ENCODE measurements at places on chromosomes 1 and 21.
A peak's percentile ranks its signal among the peaks of the same experiment; 100 is the strongest.

- no peak overlapping the region for H3K4me3 ChIP-seq
- no peaks in the 10 kb centered on the region for H3K27me3 ChIP-seq
- H3K27ac ChIP-seq = no peak overlapping the region
- no peak for DNase-seq
- H3K36me3 ChIP-seq = peaks cover 5% of the 10 kb centered on the region
Measured at GRCh38 chr1:184456189-184456588, 69.4 kb downstream of the C1orf21 start.

- H3K4me1 ChIP-seq = no peaks in the 10 kb centered on the region
- no peak overlapping the region for H3K27ac ChIP-seq
- no peaks in the 10 kb centered on the region for H3K36me3 ChIP-seq
- H3K27me3 ChIP-seq = no peaks in the 10 kb centered on the region
- DNase-seq = no peak
- no peak overlapping the region for H3K4me3 ChIP-seq
Measured at GRCh38 chr1:69263921-69264391, 303.8 kb upstream of the LRRC7 start.

- H3K27ac ChIP-seq = no peak overlapping the region
- H3K4me3 ChIP-seq = no peak overlapping the region
Measured at GRCh38 chr21:45022736-45023135, 51.6 kb upstream of the ADARB1 start.

GRCh38 chr1:79845936-79846335 lies 839.4 kb upstream of the ADGRL4 start:
- no peaks in the 10 kb centered on the region for H3K27me3 ChIP-seq
- H3K27ac ChIP-seq = no peak overlapping the region
- no peak for DNase-seq
- no peaks in the 10 kb centered on the region for H3K36me3 ChIP-seq

DNA sequence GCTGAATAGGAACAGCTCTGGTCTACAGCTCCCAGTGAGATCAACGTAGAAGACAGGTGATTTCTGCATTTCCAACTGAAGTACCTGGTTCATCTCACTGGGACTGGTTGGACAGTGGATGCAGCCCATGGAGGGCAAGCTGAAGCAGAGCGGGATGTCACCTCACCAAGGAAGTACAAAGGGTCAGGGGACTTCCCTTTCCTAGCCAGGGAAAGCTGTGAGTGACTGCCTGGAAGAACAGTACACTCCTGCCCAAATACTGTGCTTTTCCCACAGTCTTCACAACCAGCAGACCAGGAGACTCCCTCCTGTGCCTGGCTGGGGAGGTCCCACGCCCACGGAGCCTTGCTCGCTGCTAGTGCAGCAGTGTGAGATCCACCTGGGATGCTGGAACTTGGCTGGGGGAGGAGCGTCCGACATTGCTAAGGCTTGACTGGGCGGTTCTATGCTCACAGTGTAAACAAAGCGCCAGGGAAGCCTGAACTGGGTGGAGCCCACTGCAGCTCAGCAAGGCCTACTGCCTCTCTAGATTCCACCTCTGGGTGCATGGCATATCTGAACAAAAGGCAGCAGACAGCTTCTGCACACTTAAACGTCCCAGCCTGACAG lies 14.7 kb downstream of the CR1L start:
- H3K27ac ChIP-seq = no peak overlapping the region
- peaks cover 26% of the 10 kb centered on the region for H3K36me3 ChIP-seq
- H3K27me3 ChIP-seq = no peaks in the 10 kb centered on the region
- H3K4me1 ChIP-seq = no peaks in the 10 kb centered on the region

DNA sequence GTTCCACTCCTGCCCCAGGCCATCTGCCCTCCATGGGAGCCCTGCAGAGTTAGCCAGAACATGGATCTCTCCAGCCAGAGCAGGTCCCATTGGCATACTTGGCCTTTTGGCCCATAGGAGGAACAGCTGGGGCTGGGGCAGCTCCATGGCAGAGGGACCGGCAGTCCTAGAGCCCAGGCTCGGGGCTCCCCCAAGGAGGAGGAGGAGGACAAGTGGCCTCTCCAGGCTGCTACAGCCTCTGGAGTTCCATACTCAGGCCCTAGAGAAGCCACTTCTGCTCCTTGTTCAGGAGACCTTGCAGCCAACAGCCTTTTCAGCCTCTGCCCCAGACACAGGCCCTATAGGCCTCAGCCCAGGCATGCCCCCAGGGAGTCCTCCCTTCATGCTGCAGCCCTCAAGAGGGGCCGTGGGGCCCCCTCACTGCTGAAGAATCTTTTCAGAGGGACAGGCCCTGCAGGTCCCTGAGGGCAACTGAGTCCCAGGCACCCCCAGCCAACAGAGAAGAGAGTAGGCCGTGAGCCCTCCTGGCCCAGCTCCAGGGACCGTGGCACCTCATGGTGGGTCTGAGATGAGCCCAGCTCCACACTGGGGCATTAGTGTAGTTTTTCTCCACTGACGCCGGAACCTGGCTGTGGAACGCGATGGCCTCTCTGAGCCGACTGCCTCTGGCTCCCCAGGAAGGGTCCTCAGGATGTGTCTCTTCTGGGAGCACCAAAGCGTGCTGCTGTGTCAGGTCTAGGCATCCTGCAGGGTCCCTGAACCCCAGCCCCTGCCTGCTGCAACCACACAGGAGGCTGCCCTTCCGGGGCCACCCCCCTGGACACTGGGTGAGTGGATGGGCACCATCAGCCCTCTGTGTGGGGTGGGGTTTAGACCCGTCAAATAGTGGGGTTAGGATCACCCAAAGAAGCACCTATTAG lies 297.6 kb upstream of the VAMP3 start:
- no peak overlapping the region for H3K27ac ChIP-seq
- no peaks in the 10 kb centered on the region for H3K36me3 ChIP-seq

- no peak overlapping the region for H3K4me3 ChIP-seq
- no peak for DNase-seq
- no peaks in the 10 kb centered on the region for H3K36me3 ChIP-seq
Measured at GRCh38 chr1:59972216-59972927, 45.8 kb upstream of the CYP2J2 start.

DNA sequence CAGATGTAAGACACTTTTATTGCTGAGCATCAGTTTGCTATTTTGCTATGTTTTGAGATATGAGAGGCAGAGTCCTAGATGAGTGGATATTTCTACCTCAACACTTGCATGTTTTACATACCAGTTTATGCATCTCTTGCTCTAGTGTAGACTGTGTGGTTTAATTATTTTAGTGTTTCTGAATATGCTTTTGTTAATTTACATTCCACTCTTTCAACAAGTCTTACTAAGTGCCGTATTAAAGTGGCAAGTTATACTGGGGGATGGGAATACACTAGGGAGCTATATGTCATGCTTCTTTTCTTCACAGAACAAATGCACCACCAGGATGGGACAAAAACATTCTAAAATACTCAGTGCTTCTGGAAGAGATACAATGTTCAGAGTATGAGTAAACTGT lies 507.7 kb upstream of the PRMT6 start:
- DNase-seq = no peak
- no peaks in the 10 kb centered on the region for H3K4me1 ChIP-seq
- H3K36me3 ChIP-seq = no peaks in the 10 kb centered on the region
- H3K27ac ChIP-seq = no peak overlapping the region
- H3K27me3 ChIP-seq = no peaks in the 10 kb centered on the region

GRCh38 chr21:35225573-35225972 lies 176.5 kb upstream of the RUNX1 start:
- no peaks in the 10 kb centered on the region for H3K27me3 ChIP-seq
- no peaks in the 10 kb centered on the region for H3K36me3 ChIP-seq
- DNase-seq = no peak
- no peak overlapping the region for H3K4me3 ChIP-seq
- H3K27ac ChIP-seq = no peak overlapping the region

DNA sequence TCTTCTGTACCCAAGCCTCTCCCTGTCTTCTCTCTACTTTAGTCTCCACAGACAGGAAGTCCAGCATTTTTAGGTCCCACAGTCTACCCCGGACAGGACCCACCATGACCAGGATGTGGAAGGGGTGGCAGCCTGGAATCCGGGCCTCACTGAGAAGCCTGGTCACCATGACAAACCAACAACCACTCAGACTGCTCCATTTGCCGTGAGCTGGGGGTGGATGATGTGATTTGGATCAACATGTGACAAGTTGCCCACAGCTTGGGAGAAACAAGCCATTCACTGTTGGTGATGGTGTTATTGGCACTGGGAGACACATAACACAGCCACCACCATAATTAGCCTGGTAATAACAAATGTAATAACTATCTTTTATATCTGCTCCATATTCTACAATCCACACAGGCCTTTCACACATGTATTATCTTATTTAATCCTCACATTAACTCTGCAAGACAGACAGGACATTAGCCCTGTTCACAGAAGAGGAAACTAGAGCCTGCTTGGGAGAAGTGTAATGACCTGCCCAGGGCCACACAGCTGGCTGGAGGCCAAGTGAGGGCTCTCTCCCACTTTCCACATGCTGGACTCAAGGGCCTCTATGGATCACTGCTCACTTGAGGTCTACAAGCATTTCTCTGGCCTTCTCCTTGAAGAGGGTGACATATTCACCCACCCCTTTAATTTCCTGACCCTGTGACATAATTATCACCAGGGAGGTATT lies 22.9 kb downstream of the MEF2D start:
- no peak overlapping the region for H3K27ac ChIP-seq
- H3K36me3 ChIP-seq = peaks cover 74% of the 10 kb centered on the region
- H3K4me1 ChIP-seq = peaks cover 4% of the 10 kb centered on the region
- H3K27me3 ChIP-seq = no peaks in the 10 kb centered on the region

GRCh38 chr1:36367798-36368197 lies 17.9 kb downstream of the STK40 start:
- H3K36me3 ChIP-seq = peaks cover 4% of the 10 kb centered on the region
- no peak overlapping the region for H3K27ac ChIP-seq
- no peaks in the 10 kb centered on the region for H3K27me3 ChIP-seq
- DNase-seq = no peak
- H3K4me1 ChIP-seq = peaks cover 5% of the 10 kb centered on the region
- H3K4me3 ChIP-seq = no peak overlapping the region

- H3K27me3 ChIP-seq = no peaks in the 10 kb centered on the region
- H3K27ac ChIP-seq = no peak overlapping the region
- no peak overlapping the region for H3K4me3 ChIP-seq
Measured at GRCh38 chr21:34913811-34914210, 135.3 kb downstream of the RUNX1 start.

DNA sequence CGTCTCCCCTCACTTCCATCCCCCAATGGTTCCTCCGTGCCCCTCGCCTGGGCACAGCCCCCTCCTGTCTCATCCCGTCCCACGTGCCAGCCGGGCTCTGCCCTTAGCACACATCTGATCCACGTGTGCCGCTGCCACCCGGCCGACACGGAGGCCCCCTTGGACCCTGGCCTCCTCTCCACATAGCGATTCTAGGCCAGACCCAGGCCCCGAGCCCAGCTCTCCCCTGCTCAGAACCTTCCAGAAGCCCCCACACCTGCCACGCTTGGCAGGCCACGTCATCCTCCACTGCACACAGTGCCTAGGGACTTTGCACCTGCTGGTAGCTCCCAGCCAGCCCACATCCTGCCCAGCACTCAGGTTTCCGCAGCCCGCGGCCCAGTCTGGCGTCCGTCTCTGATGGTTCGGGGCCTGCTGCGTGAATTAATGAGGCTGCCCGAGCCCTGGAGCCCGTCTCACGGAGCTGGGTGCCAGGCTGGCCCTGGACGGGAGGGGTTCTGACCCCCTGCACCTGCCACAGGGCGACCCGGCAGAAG lies 20.1 kb downstream of the PLCH2 start:
- H3K36me3 ChIP-seq = no peaks in the 10 kb centered on the region
- H3K4me3 ChIP-seq = no peak overlapping the region
- no peak overlapping the region for H3K27ac ChIP-seq

DNA sequence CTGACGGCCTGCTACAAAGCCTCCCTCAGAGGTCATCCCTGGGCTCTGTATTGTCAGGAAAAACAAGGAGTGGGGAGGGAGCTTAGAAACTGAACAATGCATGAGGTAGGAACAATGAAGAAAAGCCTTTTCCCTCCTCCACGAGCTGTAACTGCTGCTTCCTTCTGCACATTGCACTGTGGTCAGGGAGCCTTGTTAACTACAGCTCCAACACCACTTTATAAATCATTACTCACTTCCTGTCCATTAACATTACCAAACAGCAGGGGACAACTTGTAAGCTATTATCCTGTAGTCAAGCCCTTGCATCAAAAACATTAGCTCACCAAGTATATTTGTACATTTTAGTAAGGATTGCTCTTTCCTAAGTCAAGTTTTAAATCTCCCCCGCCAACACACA lies 336.0 kb upstream of the NR5A2 start:
- no peaks in the 10 kb centered on the region for H3K36me3 ChIP-seq
- H3K27me3 ChIP-seq = no peaks in the 10 kb centered on the region
- H3K4me1 ChIP-seq = peaks cover 9% of the 10 kb centered on the region
- H3K4me3 ChIP-seq = no peak overlapping the region
- H3K27ac ChIP-seq = no peak overlapping the region

GRCh38 chr1:93029317-93029716 lies 49.8 kb upstream of the MTF2 start:
- no peaks in the 10 kb centered on the region for H3K27me3 ChIP-seq
- no peaks in the 10 kb centered on the region for H3K4me1 ChIP-seq
- H3K36me3 ChIP-seq = no peaks in the 10 kb centered on the region
- H3K4me3 ChIP-seq = no peak overlapping the region
- no peak for DNase-seq

- no peaks in the 10 kb centered on the region for H3K36me3 ChIP-seq
- no peaks in the 10 kb centered on the region for H3K4me1 ChIP-seq
- no peak overlapping the region for H3K4me3 ChIP-seq
- DNase-seq = no peak
- no peaks in the 10 kb centered on the region for H3K27me3 ChIP-seq
- H3K27ac ChIP-seq = no peak overlapping the region
Measured at GRCh38 chr1:175185903-175186302, 6.7 kb downstream of the KIAA0040 start.

DNA sequence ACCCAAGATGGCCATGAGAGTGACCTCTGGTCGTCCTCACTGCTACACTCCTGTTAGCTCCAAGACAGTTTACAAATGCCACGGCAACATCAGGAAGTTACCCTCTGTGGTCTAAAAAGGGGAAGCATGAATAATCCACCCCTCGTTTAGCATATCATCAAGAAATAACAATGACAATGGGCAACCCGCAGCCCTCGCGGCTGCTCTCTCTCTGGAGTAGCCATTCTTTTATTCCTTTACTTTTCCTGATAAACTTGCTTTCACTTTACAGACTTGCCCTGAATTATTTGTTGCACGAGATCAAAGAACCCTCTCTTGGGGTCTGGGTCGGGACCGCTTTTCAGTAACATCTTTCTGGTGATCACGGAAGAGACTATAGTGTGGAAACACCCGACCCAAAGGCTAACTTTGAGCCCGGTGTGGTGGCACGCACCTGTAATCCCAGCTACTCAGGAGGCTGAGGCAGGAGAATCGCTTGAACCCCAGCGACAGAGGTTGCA lies 19.8 kb upstream of the COX20 start:
- peak overlapping the region; percentile 77 for H3K27ac ChIP-seq
- peak; percentile 82 for DNase-seq
- no peaks in the 10 kb centered on the region for H3K4me1 ChIP-seq
- H3K27me3 ChIP-seq = no peaks in the 10 kb centered on the region

- no peaks in the 10 kb centered on the region for H3K27me3 ChIP-seq
- DNase-seq = no peak
- no peaks in the 10 kb centered on the region for H3K36me3 ChIP-seq
- no peak overlapping the region for H3K27ac ChIP-seq
- no peak overlapping the region for H3K4me3 ChIP-seq
- peaks cover 4% of the 10 kb centered on the region for H3K4me1 ChIP-seq
Measured at GRCh38 chr1:2130156-2130555, 64.4 kb downstream of the FAAP20 start.
